ENCODE measurements at places on chromosomes 16 and 17.

DNA sequence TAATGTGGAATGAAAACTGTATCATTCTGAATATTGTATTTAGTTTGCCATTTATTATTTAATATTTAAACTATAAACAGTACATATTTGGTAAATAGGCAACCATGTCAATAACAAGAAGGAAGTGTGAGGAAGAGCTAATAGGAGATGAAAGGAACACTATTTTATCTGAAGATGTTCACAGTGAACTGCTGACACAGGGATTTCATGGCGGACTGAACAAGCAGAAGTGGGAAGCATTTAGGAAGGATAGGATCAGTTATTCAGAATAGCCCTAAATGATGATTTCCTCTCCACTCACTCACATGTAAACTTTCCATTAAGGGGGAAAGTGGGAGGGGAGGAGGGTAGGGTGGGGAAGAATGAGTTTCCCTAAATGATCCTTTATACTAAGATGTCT, 682.4 kb downstream of the TOX3 start:
- no peak for DNase-seq

DNA sequence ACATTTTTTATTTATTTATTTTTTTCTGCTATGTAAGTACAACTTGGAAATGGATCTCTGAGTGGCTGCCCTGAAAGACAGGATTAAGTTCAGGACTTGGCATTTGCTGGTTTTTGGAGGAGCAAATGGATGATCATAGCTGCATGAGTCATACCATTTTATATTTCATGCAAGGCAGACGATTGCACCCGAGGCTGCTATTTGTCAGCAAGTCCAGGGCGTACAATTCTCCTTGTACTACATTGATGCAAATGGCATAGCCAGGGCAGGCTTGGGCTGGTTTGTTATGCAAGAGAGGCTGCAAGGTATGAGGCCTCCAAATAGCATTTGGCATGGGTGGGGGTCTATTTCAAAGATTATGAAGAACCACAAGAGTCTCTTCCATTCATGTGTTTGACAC, 81.2 kb upstream of the CACNG3 start:
- DNase-seq: no peak

GRCh38 chr16:53053967-53054669, 673 bp upstream of the CHD9 start:
- peak; percentile 39 for DNase-seq

GRCh38 chr16:83185902-83186301, 559.1 kb downstream of the CDH13 start:
- DNase-seq: no peak

DNA sequence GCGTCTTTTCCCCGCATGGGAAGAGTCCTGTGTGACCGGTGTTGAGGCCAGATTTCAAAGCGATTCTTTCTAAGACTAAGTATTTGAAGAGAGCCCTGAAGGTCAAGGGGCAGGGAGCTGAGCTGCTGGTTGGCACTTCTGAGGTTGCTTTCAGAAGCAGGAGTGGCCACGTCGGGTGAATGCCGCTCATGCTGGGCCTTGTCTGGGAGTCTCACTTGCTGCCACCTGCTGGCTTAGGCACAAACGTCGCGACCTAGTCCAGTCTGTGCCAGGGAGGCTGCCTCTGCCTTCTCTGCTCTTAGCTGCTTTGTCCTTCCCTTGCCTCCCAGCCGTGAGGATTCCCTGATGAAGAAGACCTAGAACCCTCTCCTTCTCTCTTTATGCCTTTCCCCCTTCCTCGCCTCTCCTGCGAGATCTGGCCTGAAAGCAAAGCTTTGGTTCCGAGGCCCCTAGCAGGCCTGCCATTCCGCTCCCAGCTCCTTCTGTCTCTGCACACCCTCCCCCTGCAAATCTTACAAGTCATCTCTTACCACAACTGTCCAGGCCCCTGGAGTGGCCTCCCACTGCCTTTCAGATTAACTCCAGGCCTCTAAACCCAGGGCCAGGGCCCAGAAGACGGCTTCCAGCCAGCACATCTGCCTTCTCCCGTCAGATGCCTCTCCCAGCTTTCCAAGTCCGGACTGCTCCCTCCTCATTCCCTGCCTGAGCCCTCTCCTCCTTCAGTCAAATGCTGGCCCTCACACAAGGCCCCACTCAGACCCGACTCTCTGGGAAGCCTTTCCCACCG, 11.4 kb downstream of the CTNS start:
- DNase-seq: peak; percentile 68

DNA sequence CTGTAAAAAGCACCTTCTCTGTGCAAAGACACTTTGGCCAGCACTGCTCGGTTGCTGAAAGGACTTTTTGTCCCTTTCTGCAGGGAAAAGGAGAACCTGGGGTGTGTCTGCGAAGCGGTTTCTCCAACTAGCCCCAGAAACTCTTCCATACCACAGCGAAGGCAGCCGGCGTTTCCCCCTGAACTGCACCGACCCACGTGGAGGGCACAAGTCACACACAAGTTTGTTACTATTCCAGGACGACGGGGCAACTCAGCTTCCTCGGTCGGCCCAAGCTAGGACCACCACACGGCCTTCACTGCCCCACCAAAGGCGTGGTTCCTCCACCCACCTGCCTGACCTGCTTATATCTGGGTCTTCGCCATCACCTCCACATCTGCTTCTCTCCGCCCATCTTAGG, 1.9 kb downstream of the RTN4RL1 start:
- no peak for DNase-seq

DNA sequence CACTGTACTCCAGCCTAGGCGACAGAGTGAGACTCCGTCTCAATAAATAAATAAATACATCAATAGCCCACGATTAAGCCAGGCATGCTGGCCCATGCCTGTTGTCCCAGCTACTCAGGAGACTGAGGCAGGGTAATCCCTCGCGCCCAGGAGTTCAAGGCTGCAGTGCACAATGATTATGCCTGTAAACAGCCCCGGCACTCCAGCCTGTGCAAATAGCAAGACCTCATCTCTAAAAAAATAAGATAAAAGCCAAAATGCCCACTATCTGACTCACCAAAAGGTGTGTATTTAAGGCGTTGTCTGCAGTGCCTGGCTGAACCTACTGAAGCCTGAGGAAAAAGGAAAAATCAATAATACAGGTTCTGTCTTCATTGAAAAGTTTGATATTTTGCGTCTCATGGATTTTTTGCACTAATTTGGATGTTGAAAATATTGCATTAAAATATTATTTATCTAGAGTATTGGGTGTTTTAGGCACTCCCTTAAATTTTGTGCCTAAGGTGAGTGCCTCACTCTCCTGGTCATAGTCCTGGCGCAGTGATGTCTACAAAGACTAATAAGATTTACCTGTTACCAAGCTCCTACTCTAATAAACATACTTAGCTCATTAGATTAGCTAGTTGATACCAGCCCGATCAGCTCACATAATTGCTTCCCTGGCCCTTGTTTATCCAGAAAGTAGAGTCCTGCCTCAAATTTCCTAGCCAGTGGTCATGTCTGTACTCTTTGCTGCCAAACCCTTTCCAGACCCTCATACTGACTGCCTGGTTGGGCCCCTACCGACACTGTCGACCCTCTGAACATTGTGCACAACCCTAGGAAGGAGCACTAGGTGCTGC, 24.7 kb upstream of the TOB1 start:
- DNase-seq: no peak

DNA sequence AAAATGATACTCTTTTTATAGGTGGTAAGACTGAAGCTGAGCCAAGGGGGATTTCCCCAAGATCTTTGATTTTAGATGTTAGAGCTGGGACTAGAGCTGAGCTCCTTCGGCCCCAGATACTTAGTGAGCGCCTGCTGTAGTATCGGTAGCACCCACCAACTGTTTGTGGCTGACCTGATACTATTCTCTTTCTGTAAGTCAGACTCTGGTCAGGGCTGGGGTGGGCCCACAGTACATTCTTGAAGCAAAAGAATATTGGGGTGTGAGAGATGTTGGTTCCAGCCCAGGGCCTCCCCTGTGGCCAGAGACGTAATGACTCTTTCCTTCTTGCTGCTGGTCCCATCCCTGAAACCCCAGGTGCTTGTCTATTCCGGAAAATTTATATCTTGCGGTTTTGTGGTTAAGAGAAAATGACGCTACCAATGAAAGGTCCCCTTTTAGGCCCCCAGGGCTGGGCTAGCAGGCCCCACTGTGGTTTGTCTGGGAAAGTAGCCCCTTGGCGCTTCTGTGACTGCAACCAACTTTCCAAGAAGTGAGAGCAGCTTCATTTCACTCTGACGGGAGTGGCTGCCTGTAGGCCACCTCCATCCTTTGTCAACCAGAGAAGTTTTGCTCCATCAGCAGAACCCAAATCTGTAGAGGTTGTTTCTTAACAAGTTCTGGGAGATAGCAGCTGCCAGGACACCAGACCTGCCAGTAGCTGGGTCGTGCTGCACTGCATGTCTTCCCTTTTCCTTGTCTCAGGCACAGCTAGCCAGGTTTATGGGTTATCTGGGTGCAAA, 86.4 kb upstream of the LGALS9 start:
- DNase-seq: no peak

DNA sequence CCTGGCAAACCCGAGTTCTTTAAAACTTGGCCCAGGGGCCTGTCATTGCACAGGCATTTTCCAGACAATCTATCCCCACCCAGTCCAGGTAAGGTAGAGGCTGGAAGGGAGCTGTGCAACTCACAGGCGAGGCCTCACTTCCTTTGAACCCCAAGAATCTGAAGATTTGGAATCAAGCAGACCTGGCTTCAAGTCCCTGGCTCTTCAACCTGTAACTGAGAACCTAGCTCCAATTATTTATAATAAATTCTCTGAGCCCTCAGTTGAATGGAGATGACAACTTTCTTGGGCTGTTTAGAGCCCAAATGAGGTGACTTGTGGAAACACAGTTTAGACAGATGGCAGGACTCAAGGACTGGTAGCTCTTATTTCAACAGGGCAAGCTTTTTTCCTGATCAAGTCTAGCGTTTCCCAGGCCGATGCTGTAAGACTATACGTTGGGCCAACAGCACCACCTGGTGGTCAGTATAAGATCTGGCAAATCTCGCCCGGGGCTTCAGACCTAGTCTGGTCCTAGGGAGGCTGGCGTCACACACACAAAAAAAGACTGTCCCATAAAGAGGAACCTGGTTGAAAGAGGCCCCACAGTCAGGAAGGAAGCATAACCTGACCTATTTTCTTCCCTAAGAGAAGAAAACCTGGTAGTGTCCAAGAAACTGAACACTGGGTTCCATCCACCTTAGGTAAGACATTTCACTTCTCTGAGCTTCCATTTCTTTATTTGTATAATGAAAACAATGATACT, 117.9 kb downstream of the C17orf67 start:
- DNase-seq: peak; percentile 74

GRCh38 chr17:550463-551180, 164.0 kb downstream of the VPS53 start:
- DNase-seq: peak; percentile 17

DNA sequence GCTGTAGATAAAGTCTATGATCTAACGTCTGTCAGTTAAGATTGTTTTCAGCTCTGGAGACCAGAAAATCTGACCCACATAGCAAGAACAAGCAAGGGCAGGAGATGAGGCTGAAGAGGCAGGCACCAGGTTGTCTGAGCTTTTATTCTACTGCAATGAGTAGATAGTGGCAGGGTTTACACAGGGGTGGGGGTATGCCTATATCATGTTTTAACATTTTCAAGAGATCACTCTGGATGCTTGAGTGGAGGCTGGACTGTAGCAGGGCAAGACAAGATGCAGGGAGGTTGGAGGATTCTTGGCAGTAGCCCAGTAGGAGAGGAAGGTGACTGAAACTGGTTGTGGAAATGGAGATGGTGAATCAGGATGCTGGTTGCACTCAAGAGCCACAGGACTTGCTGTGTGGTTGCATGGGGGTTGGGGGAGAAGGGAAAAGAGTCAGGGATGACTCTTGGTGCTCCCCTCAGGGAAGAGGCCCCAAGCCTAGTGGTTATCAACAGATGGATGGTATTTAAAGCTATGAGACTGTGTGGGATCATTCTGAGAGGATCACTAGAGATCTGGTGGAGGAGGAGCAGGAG, 143.1 kb upstream of the KCNJ18 start:
- DNase-seq: peak; percentile 83

DNA sequence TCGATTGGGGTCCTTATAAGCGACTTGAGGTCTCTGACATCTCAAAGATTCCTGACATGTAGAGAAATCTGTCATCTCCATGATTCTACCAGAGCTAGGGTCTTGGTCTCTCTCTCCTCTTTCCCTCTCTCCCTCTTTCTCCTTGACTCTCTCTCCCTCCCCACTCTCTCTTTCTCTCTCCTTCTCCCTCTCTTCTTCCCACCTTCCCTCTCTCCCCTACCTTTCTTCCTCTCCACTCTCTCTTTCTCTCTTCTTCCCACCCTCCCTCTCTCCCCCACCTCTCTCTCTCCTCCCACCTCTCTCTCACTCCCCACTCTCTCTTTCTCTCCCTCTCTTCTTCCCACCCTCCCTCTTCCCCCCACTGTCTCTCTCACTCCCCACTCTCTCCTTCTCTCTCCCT, 32.6 kb downstream of the B4GALNT2 start:
- DNase-seq: no peak

GRCh38 chr16:71351558-71351901, 7.0 kb upstream of the CALB2 start:
- DNase-seq: no peak

DNA sequence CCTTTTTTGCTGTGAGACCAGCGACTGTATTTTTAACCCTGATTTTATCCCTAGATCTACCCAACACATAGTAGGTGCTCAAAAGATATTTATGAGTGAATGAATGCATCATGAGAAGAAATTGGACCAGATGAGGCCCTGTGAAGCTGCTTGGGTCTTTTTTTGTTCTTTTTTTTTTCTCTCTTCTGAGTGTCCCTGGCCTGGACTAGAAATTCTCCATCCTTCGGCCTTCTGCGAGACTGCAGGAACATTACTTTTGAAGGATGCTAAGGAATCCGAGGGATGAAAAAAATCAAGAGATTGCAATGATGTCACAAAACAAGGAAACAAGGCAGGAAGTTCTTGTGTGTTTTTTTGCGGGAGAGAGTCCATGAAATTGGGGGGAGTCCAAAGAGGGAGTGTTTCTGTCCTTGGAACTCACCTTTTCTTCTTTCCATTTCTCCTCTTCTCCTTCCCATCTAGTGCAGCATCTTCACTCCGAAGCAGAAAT, 560 bp upstream of the RUSF1 start:
- DNase-seq: peak; percentile 60

DNA sequence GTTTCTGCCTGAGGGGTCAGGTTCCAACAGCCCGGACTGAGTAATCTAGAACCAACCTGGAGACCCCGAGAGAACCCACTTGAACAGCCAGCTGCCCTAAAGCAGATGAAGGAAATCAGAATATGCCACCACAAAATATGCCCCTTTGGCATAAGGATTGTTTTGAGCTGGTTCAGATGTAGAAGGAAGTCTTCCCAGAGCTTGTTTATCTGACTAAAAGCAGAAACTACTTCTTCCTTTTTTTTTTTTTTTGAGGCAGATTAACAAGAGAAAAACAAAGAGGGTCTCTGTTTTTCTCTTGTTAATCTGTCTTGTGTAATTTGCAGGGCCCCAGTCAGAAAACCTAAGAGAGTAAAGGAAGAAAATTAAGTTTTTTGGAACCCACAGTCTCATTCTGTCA, 53.0 kb downstream of the PECAM1 start:
- DNase-seq: no peak

DNA sequence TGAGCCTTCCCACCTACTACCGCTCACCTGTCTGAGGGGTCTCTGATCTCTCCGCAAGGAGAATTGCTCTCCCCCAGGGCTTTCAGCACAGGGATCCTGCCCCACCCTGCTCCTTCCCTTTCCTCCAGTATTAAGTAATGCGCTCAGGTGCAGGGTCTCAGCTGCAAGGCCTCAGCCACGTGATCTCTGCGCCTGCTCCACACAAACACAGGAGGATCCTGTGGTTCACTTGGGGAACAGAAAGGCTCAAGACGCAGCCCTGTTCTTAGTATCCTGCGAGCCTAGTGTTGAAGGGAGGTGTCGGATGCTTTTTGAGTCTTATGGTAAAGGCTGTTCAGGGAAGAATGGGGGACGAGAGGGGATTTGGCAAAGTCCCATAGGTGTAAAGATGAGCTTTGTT, 41.6 kb upstream of the GCSH start:
- no peak for DNase-seq
